ENCODE measurements at places on chromosomes 3 and 15.

DNA sequence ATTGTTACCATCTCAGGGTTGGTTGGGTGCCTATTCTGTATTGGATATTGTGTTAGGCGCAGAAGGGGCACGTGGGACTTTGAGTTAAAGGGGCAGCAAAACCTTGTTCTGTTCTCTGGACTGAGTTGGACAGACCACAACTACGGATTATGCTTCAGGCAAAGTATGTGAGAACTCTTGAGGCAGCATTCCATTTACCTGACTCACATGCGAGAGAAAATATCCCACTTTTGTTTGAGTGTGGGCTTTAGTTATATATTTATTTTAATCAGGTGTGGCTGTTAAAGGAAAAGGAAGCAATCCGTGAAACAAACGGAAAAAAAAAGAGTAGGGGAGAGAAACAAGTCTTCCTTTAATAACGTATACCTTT is 627 bp upstream of the PLS1 start:
- no peak for DNase-seq

- no peak for DNase-seq
Observed at GRCh38 chr3:105334138-105334882, 32.4 kb upstream of the ALCAM start.

GRCh38 chr3:73513260-73513659 is 111.5 kb downstream of the PDZRN3 start:
- no peak for DNase-seq

DNA sequence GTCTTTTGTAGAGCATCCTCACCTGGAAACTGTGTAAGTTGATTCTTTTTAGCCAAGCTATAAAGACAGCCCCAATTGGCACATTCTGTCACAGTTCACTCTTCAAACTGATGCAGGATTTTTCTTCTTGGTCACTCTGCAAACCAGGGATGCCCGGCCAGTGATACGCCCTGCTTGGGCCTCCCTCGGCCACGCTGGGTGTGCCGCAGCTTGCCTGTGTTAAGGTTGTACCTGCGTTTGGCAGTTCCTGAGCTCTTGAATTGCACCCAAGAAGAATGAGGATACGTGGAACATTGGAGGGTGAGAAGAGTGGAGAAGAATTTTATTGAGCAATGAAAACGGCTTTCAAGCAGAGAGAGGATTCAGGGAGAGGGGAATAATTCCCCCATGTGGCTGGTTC is 49.9 kb downstream of the PSMD6 start:
- DNase-seq = no peak

DNA sequence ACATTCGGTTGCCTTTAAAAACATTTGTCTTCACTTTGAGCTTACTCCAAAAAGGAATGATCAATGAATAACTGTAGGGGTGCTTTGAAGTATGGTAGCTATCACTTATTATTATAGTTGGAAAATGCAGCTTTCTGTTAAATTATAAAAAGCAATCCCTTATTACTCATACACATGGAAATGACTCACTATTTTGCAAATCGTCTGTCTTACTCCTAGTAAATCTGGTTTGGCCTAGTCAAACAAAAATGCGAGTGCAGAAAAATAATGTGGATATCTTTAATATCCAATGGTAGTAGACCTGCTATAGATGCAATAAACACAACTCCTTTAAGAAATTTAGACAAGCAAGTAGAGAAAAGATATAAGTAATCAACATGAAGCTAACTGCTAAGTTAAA is 112.5 kb downstream of the ZIC1 start:
- DNase-seq = no peak

DNA sequence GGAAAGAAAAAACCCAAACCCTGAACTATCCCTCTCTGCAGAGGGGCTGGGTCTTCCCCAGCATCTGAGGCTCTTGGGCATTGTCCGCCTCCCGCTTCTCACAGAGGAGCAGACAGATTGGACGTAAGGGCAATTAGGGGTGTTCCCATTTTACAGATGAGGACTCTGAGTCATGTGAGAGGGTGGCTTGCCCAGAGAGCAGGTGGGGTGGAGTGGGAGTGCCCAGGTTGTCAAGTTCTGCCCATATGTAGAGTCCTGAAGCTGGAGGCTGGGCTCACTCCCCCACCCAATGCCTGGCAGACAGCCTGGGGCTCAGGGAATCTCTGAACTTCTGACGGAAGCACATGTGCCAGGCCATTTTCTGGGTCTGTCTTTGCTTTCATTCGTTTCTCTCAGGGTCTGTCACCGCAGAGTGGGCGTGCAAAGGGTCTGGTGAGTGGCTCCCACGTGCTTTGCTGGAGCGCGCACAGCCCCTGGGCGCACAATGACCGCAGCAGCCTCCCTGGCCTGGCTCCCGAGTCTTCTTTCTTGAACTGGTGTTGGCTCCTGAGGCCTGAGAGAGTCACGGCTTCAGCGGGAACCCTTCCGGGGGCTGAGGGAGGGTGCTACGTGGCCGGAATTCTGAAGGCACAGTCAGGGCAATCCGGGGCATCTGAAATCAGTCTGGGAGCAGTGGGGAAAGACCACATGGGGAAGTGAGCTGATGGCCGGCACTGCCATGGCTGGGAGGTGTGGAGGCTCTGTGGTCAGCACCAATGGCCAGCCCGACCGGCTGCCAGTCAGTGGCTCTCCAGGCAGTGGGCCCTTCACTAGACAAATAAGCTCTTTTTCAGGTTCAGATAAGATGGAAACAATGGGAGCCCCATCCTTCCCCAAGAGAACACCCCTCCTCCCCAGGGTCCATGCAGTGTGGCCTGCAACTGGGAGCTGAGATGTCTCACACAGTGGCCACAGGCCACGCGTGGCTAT is 1.1 kb upstream of the TRPM1 start:
- DNase-seq = no peak

- DNase-seq = no peak
Observed at GRCh38 chr3:153767601-153768560, 353.3 kb upstream of the ARHGEF26 start.

- DNase-seq = no peak
Observed at GRCh38 chr3:42191443-42191747, 74.6 kb downstream of the CCK start.

GRCh38 chr3:47365213-47366153 is 15.3 kb upstream of the PTPN23 start:
- no peak for DNase-seq

DNA sequence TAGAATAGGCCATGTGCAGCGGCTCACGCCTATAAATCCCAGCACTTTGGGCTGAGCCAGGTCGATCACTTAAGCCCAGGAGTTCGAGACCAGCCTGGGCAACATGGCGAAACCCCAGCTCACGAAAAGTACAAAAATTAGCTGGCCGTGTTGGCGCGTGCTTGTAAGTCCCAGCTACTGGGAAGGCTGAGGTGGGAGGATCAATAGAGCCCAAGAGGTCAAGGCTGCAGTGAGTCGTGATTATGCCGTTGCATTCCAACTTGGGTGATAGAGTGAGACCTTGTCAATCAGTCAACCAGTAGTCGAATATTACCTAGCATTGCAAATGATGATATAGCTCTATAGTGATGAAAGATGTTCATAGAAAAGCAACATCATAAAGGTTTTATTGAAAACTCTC is 51.9 kb downstream of the USP8 start:
- no peak for DNase-seq

GRCh38 chr15:69282104-69282743 is 16.5 kb upstream of the PAQR5 start:
- DNase-seq = no peak

- no peak for DNase-seq
Observed at GRCh38 chr3:147355084-147355752, 51.1 kb downstream of the ZIC4 start.

DNA sequence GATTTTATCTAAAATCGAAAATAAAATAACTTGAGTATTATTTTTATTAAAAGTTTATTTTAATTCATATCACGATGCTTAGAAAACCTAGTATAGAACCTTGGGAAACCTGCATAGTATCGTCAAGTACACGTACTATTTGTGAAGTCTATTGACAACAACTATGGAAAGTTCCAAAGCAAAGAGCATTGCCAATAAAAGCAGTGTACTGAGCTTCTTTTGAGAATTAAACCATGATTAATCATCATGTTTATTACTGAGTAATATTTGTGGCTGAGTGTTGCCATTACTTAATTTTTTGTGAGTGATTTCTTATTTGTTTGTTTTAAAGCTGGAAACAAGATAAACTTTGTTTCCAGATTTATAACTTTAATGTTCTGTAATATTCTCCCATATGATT is 674.1 kb downstream of the CADM2 start:
- no peak for DNase-seq

All from CD8-positive, alpha-beta T cell (primary cell).